ENCODE measurements at places on chromosomes 4 and X.

GRCh38 chrX:2984342-2984741 lies 22.0 kb upstream of the ARSH start:
- DNase-seq = no peak

- peak; percentile 67 for DNase-seq
Measured at GRCh38 chr4:149370785-149371420, 444.7 kb downstream of the IQCM start.

DNA sequence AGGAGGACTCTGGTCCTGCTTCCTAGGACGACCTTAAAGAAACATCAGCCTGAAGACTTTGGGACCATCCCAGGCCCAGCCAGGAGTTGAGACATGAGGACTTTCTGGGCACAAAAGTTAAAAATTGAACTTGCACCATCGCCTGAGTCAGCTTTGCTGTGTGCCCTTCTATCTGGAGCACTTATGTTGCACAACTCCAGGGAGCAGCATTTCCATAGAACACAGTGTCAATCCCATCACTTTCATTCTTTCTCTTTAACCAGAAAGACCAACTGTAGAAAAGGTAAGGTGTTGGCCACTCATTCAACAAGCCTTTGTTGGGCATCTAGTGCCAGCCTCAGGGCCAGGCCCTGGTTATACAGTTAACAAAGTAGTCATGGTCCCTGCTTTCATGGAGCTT lies 8.6 kb upstream of the CLDN24 start:
- DNase-seq = no peak

DNA sequence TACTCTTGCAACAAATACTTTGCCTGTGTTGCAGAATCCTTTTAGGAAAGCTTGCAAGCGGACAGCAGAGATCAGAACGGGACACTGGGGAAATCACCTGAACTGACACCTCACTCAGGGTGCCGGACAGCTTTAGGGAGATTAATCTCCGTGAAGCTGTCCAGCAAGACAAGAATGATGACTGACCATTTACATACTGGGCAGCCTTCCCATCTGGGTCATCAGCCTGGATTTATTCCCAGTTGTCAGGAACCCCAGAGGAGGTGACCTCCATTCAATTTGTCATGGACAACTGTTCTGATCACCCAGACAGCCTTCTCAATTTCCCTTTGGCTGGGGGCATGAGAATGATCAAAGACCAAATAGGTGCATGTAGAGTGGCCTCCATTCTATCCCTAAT lies 93.0 kb upstream of the EGFL6 start:
- DNase-seq = no peak

DNA sequence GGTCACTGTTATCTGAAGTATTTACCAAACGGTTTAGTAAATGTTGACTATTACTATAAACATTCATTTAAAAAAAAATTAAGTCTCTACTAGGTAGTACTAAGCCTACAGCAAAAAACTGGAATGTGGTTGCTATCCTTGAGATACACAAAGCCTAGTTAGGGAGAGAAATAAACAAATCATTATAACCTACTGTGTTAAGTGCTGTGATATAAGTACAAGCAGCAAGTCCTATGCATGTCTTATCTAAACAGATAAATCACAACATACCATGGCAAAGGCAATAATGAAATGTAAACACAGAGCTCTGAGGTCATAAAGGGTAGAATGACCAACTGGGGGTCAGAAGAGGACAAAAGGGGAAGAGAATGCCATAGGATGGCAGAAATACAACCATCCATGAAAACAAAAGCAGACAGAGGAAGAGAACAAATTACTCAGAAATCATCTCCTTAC lies 92.2 kb downstream of the RNF150 start:
- DNase-seq = no peak

- no peak for DNase-seq
Measured at GRCh38 chr4:21652508-21653231, 295.9 kb downstream of the KCNIP4 start.

GRCh38 chrX:41382714-41383645 lies 49.0 kb downstream of the DDX3X start:
- no peak for DNase-seq

DNA sequence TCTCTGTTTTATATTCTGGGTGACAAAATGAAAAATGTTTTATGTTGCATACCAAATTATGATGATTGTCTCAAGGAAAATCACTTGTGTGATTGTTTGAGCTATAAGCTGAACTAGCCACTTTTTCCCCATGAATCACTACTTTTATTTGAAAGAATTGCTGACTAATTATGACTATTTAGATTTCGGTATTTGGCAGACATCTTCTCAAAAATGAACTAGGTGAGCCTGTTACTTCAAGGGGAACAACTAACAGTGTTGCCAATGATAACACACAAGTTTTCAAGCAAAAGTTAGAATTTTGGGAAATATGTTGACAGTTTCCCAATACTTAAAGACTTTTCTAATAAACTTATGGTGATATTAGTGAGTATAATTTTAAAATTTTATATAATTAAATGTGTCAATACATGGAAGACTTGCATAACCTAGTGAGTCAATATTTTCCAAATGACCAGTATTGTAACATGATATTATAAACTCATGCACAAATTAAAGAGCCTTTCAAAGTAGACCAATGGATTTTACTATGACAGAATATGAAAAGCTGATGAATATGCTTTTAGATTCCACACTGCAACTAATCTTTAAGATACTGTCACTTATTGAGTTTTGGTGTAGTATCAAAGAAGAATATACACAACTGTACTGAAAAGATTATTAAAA lies 187.7 kb upstream of the GATB start:
- DNase-seq = no peak

GRCh38 chrX:69317721-69318120 lies 152.5 kb upstream of the PJA1 start:
- no peak for DNase-seq

GRCh38 chr4:8332038-8332857 lies 62.7 kb downstream of the HTRA3 start:
- no peak for DNase-seq

- no peak for DNase-seq
Measured at GRCh38 chrX:38965888-38966287, 164.6 kb downstream of the MID1IP1 start.

DNA sequence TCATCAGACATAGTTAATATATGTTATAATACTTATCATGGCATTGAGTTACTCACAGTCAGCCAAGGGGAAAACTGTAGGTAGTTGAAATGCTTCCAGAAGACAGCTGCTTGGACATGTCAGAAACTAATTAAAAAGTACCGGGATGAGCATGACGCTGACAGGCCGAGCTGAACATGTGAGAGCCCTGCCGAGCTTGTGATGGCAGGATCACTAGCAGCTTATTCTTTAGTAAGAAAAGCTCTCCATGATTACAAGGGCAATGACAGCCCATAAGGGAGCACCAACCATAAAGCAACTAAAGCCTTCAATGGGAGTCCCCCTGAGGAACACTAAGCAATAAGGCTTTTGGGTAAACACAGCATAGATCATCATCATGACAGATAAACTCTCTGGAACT lies 435.6 kb downstream of the TLL1 start:
- DNase-seq = no peak

GRCh38 chr4:8152865-8153257 lies 5.8 kb downstream of the ABLIM2 start:
- no peak for DNase-seq

DNA sequence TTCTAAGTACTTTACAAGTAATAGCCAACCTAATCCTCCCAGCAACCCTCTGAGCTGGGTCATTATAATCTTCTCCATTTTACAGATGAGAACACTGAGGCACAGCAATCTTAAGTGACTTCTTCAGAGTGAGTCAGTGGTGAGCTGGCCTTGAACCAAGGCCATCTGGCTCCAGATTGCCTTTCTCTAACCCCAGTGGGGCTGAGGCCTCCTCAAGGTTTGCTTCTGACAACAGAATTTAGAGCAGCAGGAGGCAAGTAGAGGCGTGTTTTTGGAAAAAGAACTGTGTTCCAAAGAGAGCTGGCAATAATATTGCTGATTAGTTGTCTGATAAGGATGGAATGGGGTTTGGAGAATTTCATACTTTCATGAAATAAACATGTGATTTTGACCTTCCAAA lies 41.2 kb downstream of the PIR start:
- no peak for DNase-seq

DNA sequence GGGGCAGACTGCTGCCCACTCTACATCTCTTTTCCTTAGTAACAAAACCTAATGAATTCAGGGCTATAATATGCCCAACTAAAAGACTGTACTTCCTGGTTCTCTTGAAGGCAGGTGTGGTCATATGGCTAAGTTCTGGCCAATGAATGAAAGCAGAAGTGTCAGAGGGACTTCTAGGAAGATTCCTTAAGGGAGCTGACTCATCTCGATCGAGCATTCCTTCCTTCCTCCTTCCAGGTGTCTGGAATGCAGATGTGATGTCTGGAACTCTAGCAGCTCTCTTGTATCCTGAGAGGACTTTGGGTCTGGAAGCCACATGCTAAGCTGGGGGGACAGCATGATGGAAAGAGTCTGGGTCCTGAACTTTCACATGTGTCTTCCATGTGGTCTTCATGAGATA lies 116.2 kb upstream of the STX18 start:
- no peak for DNase-seq

DNA sequence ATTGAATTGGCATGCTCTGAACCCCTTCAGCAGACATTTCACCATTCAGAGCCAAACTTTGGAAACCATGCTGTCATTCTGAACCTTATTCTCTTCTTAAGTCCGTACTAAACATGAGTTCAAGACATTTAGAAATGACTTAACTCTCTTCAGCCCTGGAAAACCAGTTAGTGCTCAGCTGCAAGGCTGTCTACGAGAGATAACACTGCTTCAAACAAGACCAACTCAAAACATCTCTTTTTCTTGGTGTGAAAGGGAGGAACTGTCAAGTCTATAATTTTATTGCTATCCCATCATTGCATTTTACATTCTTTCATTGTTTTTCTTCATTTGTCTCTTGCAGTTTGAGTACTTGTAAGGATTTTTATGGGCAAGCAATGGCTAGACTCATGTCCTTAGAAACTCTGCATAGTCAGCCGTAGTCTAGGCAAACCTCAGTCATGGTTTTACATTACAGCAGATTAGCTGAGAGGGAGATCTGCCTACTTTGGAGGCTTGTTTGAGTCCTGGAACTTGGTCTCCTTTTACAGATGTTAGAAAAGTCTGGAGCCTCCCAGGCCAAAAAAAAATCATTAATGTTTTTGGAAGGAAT lies 120.6 kb upstream of the JADE1 start:
- no peak for DNase-seq

- DNase-seq = no peak
Measured at GRCh38 chrX:136630881-136631280, 17.1 kb upstream of the CD40LG start.

DNA sequence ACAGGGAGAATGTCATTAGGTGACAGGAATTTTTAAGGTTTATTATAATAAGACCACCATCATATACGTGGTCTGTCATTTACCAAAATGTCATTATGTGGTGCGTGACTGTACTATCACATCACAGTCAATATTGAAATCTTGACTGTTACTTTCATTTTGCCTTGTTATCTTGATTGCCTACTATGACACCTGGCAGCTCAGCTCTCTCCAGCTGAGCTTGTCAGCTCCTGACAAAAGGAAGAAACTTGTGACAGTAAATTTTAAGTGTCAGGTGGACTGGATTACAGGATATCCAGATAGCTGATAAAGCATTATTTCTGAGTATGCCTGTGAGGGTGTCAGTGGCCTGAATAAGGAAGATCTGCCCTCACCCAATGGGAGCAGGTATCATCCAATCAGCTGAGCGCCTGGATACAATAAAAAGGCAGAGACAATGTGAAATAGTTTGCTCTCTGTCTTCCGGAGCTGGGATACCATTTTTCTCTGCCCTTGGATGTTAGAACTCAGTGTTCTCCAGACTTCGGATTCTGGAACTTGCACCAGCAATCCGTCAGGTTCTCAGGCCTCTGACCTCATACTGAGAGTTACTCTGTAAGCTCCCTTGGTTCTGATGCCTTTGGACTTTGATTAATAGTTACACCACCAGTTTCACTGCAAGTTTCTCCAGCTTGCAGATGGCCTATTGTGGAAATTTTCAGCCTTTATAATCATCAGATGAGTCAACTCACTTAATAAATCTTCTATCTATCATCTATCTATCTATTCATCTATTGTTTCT lies 1454.7 kb upstream of the IGFBP7 start:
- DNase-seq = no peak

Measured in D341Med (cell line).